ENCODE measurements at places on chromosomes 5 and 9.

DNA sequence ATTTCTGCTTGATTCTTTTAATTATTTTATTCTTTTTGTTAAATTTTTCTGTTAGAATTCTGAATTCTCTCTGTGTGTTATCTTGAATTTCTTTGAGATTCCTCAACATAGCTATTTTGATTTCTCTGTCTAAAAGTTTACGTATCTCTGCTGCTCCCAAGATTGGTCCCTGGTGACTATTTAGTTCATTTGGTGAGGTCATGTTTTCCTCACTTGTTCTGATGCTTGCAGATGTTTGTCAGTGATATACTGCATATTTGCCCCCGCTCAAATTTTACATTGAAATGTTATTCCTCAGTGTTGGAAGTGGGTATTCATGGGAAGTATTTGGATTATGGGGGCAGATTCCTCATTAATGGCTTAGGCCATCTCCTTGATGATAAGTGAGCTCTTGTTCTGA, 105.3 kb downstream of the PRDM9 start:
- DNase-seq, result no peak

DNA sequence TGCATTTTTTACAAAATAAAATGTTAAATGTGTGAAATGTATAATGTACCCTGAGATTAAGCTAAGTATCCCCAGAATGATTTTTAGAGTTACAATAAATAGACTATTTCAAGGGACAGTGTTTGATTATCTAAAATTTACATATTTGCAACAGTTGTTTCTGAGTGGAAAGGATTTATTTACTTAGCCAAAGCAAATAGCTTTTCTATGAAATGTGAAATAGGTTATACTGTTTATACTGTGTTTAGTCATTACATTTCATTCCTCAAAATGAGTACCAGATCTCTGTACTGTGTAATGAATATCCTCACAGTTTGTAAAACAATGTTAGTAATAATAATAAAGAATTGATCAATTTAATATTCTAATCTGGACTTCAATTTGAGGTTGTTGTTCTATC, 1019.0 kb downstream of the NR2F1-AS1 start:
- no peak for DNase-seq

GRCh38 chr5:77864997-77865396, 88.9 kb upstream of the TBCA start:
- no peak for DNase-seq

DNA sequence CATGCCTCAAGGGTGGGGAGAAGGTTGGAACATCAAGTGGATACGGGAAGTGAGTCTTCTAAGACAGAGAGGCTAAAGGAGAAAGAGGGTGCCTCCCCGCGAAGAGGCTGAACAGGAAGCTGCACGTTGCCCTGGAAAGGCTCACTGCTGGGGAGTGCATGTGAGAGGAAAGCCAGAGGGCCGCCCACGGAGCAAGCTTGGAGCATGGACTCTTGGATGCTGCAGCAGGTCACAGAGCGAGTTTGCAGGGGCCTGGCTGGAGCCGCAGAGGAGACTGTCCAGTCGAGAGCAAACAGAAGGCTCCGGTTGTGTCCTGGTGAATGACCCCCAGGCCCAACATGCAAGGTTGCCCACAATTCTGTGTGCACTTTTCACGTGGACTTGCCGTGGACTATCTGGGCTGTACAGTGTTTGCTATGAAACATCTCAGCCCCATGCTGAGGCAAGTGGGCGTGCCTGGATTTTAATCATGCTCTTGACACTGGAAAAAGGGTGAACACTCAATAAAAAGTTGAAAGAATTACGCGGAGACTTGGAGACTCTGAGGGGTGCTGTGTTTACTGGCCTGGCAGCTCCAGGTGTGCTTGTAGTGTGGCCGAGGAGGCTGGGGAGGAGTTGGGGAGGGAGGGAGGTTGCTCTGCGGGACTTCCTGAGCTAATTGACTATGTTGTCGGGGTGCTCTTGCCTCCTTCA, 54.5 kb upstream of the GARNL3 start:
- no peak for DNase-seq

DNA sequence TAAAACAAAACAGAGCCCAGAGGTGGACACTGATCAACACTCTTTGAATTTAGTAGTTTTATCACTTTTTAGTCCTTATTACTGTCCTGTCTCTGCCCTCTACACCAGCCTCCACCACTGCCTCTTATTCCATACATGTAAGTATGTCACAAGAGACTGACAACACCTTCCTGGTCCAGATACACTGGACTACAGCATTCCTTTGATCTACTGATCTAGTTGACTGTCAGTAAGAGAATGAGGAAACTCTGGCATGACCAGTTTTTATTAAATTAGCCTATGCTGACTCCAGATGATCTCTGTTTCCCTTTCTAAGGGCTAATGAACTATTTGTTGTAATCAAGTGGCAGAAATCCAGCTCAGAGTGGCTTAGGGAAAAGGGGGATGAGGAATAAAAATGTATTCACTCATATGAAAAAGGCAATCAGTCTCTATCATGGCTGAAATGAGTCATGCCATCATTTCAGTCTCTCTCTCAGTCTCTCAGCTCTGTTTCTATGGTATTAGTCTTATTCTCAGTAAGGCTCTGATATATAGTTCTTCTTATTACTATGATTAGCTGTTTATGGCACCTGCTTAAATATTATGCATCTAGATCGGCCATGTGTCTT, 5.5 kb downstream of the ARHGEF37 start:
- no peak for DNase-seq

DNA sequence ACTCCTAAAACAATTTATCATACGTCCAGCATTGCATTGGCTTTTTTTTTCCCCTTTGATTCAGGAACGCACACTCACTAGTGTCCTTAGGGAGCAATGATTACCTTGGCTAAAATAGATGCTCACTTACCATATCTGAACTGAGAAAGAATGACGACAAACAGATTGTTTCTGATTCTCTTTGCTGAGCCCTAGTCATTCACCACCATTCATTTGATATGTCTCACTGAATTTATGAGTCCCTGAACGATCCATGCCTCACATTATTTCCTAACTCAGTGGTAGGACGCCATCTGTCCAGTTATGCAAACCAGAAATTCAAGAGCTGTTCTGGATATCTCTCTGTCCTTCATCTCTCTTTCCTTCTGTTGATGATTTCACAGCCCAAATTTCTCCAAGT, 39.3 kb upstream of the DAB2 start:
- no peak for DNase-seq

DNA sequence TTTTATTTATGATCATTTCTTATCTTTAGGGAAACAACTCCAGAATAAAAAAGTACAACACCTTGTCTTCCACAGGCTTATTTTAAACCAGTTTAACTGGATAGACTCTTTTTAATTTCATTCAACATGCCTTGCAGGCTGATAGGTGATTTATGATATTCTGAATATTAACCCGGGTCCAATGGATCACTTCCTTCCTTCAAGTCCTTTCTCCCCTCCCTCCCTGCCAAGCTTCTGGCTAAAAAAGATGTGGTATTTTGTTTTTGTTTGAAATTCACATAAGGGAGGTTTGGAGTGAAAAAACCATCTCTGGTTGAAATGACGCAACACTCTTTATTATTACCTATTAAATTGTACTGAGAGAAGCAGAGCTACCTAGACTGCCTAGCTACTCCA, 265.3 kb downstream of the MLLT3 start:
- no peak for DNase-seq

GRCh38 chr9:116986015-116986414, 298.9 kb downstream of the TRIM32 start:
- no peak for DNase-seq

Data from NCI-H187 treated with DMSO at 0.1 percent for 48 hours (cell line).